Fibroblast of the conjunctiva (primary cell): ENCODE measurements at places on chromosomes 7 and 10.
A peak's percentile ranks its signal among the peaks of the same experiment; 100 is the strongest.

- no peak for DNase-seq
Observed at GRCh38 chr10:35794703-35795102, 152.6 kb upstream of the FZD8 start.

GRCh38 chr7:130274983-130275591 lies 8.4 kb downstream of the CPA2 start:
- DNase-seq, result no peak

GRCh38 chr7:89060234-89060633 lies 264.7 kb upstream of the TEX47 start:
- DNase-seq, result no peak

GRCh38 chr7:94041529-94041928 lies 37.4 kb upstream of the BET1 start:
- no peak for DNase-seq

DNA sequence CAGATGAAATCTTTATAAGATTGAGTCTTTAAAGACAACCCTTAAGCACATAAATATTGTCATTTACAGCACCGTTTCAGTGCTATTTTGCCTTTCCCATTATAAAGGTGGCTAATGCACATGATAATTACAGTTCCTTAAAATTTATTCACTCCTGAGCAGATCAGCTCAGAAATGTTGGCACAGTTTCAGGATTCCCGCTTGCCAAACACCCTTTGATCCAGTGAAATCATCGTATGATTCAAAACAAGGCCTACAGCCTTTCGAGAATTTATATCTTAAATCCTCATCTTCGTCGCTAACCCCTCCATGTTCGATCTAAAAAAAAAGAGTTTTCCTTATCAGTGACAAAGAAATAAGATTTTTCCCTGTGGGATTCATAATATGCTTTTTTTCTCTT lies 14.1 kb upstream of the SOSTDC1 start:
- DNase-seq, result no peak

DNA sequence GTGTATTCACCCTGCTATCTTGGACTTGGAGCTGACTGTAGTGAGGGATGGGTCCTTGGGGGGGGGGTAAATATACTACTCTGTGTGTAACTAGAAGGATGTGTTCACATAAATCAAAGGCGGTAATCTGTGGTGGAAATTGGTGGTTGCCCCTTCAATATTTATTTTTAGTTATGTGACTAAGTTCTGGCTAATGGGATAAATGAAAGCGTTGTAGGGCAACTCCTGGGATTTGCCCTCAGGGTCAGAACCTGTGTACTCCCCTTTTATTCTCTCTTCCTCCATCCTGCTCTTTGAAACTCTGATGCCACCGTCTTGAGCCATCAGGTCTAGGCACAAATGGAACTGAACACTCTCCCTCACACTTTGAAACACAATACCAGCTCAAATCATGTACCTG lies 24.3 kb upstream of the ST7 start:
- DNase-seq, result no peak

- DNase-seq, result no peak
Observed at GRCh38 chr7:70142247-70142932, 544.1 kb downstream of the AUTS2 start.

DNA sequence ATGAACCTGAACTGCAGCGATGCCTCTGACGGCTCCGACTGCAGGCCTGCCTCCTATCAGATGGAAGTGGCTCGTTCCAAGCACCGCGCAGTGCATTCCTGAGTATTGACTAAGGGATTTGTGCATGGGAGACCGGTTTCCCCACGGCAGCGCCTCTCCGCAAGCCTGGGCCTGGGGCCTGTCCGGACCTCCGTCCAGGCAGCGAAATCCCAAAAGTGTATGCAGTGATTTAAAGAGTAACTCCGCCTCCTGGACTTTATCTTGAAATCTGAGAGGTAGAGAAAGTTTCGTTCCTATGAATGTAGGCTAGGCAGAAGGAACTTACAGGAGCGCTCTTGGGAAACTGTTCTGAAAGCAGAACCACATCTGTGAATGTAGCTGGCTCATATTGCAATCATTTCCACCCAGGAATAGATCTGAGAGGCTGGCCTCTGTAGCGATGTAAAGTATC lies 106.2 kb upstream of the CELF2 start:
- peak; percentile 79 for DNase-seq

DNA sequence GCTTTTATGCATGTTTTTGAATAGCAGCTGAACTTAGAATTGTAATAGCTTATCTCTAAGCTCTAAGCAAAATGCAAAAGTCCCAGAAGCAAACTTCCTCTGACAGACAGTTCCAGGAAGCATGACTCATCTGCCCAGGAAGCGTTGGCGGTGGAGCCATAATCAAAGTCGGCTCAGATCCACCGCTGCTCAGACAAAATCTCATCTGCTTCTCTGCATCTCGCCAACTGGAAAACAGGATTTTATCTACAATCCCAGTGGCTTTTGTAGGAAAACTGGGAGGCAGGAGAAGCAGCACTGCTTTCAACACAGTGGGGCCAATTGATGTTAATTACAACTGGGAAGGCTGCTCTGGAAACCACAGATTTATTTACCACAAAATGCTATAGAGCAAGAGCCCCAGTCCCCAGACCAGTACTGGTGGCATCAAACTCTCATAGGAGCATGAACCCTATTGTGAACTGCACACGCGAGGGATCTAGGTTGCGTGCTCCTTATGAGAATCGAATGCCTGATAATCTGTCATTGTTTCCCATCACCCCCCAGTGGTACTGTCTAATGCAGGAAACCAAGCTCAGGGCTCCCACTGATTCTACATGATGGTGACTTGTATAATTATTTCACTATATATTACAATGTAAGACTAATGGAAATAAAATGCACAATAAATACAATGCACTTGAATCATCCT lies 99.9 kb downstream of the CUBN start:
- peak; percentile 64 for DNase-seq

- DNase-seq, result no peak
Observed at GRCh38 chr10:79111846-79112614, 43.3 kb downstream of the ZMIZ1 start.

DNA sequence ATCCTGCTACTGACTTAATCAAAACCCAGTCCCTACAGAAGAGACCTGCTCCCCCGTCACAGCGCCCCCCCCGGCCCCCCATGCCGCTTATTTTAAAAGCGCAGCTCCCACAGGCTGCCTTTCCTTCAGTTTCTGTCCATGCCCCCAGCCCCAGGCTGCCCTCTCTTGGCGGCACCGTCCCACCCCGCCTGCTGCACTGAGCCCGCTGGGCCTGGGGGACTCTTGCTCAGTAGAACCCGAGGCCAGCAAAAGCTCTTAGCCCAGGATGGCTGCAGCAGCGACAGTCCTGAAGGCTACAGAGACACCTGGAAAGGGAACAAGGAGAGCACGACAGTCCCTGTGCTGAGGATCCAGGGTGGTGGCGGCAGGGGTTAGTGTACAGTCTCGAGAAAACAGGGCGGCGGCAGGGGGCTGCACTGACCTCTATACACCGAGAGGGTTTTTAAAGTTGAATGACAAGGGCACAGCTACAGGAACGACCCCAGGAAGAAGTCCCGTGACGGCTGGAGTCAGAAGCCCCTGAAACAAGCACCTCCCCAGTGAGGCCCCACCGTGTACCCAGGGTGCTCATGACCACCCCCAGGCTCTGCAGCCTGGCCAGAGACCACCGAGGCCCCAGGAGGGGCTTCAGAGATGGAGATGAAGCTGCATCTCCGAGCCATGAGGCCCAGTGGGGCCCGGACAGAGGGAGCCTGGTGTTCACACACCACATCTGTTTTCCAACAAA lies 54.4 kb downstream of the ZRANB1 start:
- DNase-seq, result no peak

DNA sequence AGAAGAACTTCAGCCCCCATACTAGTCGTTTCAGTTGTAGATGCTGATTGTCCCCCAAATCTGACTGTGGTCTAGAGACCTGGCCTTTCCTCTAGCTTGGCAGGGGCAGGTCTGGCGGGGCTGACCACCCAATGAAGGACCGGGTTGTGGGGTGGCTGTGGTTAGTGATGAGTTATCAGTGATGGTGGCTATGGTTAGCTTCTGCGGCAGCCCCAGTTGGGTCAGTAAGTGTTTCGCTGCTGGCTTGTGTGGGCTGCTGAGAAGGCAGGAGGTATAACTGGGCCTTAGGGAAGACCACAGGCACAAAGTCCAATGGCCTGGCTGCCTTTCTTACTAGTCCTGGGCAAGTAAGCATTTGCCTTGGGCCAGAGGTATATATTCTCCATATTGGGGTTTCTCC lies 21.3 kb downstream of the VWA2 start:
- no peak for DNase-seq

GRCh38 chr10:62788861-62789467 lies 15.6 kb upstream of the ADO start:
- DNase-seq, result no peak

DNA sequence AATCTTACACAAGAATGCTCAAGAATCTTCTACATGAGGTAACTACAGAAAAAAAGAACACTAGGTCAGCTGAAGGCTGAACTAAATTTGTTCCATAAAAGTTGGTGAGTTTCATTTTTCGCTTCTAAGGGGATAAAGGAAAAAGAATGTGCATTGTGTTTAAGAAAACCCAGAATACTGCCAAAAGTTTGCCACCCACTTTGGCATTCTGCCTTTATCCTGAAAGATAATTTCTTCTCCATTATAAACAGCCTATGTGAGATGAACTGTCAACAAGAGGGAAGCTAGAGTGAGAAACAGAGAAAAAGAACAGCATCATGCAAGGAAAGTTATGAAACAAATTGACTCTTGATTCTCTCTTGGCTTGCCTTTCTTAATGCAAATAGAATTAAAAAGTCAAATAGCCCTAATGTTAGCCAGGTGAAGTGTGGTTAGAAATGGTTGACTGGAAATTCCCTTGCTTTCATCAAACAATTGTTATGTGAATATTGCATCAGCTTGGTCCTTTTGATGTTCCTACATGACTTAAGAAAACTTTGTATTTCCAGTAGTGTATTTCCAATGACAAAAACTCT lies 25.8 kb downstream of the STEAP1 start:
- peak; percentile 40 for DNase-seq

- no peak for DNase-seq
Observed at GRCh38 chr10:16519250-16519907, 2.3 kb downstream of the C1QL3 start.

- no peak for DNase-seq
Observed at GRCh38 chr7:151381348-151382078, 28.3 kb downstream of the WDR86 start.

DNA sequence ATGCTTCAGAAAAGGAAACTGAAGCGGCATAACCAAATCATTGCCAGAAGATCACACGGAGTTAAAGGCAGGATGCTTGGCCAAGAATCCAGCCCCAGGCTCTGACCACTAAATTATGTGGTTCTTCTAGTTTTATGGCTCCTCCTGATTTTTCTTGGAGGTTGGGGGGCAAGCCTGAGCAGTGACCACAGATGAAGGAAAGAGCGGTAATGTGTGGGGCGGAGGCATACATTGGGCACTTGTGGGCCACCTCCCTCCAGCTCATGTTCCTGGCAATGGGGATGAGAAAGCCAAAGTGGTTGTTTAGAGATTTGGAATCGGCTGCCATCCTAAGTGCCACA lies 3.2 kb downstream of the TRPV6 start:
- no peak for DNase-seq

DNA sequence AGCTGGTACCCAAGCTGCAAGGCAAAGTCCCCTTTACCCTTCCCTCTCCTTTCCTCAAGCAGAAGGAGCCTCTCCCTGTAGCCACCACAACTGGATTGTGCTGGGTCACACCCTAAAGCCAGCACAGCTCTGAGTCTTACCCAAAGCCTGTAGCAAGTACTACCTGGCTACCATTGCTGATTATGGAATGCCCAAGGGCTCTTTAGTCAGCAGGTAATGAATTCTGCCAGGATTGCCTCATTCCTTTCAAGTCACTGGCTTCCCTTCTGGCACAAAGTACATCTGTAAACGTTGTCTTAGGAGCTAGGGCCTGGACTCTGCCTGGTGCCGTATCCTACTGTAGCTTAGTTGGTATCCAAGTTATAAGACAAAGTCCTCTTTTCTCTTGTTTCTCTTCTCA lies 52.0 kb downstream of the FAS start:
- DNase-seq, result no peak

DNA sequence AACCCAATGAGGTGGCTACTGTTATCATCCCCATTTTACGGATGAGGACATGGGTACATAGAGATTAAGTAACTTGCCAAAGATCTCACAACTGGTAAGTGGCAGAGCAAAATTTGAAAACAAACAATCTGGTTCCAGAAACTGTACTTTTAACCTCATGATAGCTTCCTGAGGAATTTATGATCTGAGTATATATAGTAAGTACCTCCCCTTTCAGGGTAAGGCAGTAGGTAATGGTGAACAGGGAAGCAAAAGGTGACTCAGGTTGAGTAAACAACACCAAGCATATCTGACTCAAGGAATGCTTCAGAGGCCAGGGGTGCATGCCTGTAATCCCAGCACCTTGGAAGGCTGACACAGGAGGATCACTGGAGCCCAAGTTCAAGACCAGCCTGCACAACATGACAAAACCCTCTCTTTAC lies 21.1 kb downstream of the KLLN start:
- no peak for DNase-seq

GRCh38 chr7:36185092-36185491 lies 32.0 kb downstream of the EEPD1 start:
- no peak for DNase-seq

DNA sequence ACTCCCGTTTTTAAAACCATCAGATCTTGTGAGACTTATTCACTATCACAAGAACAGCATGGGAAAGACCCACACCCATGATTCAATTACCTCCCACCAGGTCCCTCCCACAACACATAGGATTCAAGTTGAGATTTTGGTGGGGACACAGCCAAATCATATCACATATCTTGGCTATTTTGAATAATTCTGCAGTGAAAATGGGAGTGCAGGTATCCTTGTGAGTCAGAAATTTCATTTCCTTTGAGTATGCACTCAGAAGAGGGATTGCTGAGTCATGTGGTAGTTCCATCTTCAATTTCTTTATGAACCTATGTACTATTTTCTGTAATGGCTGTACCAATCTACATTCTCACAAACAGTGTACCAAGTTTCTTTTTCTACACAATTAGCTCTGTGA lies 125.8 kb downstream of the ANKRD7 start:
- no peak for DNase-seq

DNA sequence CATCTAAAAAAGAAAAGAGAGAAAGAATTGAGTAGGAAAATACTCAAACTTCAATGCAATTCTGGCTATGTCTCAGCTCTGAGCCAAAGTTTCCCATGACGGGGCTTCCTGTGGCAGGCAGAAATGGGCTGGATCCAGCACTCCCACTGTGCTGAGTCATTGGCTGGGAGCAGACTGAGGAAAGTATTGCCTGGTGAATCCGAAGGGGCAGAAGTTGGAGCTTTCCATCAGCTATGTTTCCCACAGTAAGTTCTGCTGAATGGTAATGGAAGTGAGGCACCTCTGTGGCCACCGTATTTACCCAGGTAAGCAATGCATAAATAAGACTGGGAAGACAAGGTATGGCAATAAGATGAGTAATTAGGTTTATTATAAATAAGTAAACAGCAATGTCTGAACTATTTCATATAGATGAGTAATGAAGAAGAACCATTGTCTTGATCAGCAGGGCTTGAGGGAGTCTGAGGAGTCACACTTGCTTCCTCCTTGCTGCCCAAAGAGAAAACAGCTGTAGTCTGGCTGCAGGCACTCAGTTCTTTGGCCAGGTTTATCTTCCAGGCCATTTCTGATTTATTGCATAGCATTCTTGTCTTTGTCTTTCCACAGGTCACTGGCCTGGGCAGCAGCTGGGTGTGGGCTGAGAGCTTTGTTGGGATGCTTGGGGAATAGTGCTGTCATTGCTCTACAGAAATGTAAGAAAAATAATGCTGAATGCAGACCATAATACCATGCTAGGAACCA lies 255.3 kb downstream of the DNAJB9 start:
- peak; percentile 21 for DNase-seq

GRCh38 chr10:119778776-119779445 lies 53.1 kb downstream of the INPP5F start:
- no peak for DNase-seq

GRCh38 chr10:114565066-114565465 lies 93.0 kb downstream of the ABLIM1 start:
- no peak for DNase-seq
